Activated CD8-positive, alpha-beta memory T cell treated with anti-CD3 and anti-CD28 coated beads for 1 hour (primary cell): ENCODE measurements at places on chromosomes 12 and 14.

DNA sequence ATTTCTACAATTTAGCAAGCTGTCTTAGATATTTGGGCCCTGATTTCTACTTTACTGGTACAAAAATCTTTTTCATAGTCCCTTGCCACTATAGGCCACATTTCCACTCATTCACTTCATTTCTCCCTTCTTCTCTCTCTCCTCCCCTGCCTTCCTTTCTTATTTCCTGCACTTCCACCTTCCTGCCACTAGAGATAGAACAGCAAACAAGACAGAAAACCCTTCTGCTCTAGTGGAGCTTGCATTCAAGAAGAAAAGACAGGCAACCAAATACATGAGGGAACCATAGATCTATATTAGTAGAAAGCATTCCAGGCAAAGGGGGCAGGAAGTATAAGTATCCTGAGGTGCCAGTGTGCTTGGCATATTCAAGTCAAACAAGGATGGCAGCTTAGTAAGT is 623.5 kb downstream of the FLRT2 start:
- DNase-seq, result no peak

DNA sequence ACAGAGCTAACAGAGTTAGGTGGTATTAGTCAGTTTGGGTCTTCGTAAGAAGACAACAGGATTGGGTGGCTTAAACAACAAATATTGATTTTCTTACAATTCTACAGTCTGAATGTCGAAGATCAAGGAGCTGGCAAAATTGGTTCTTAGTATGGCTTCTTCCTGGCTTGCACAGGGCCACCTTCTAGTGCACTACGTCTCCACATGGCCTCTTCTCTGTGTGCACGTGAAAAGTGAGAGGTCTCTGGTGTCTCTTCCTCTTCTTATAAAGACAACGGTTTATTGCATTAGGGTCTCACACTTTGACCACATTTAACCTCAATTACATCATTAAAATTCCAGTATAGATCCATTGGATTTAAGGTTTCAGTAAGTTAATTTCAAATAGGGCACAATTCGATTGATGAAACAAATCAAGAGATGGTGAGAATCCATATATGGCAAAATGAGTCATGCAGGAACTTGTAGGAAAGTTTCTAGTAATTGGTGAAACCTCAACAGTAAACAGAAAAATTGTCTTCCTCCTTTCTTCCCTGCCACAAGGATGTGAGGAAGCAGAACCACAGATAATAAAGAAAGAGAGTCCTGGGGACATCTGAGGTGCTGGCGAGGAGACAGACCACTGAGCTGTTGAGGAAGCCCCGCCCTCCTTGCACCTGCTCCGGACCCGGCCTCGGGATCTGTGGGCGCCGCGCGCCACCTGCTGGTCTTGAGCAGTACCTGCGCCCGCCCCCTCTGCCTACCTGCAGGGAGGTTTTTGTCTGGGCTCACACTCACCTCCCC is 846.7 kb downstream of the TMEM121 start:
- peak; percentile 44 for DNase-seq

- no peak for DNase-seq
Measured at GRCh38 chr14:31898838-31899528, 178.1 kb upstream of the ARHGAP5 start.

- DNase-seq, result no peak
Measured at GRCh38 chr12:90274407-90274806, 565.8 kb upstream of the ATP2B1 start.

- no peak for DNase-seq
Measured at GRCh38 chr14:104999361-104999760, 13.8 kb downstream of the CLBA1 start.

DNA sequence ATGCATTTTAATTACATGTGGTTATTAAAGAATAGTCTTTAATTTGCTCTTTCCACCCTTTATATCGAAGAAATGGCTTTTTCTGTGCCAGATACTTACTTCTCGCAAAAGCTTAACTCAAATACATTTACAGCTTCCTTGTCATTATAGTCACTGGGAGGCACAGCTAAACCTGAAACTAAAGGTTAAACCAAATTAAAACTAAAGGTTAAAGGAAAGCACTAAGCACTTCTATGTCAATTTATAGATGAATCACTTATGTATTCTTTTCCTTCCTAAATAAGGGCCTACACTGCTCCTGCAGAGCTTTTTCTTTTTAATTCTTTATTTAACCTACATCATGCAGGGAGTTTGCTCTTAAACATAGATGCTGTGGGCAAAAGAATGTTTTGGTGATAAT is 9.1 kb downstream of the C14orf93 start:
- no peak for DNase-seq

DNA sequence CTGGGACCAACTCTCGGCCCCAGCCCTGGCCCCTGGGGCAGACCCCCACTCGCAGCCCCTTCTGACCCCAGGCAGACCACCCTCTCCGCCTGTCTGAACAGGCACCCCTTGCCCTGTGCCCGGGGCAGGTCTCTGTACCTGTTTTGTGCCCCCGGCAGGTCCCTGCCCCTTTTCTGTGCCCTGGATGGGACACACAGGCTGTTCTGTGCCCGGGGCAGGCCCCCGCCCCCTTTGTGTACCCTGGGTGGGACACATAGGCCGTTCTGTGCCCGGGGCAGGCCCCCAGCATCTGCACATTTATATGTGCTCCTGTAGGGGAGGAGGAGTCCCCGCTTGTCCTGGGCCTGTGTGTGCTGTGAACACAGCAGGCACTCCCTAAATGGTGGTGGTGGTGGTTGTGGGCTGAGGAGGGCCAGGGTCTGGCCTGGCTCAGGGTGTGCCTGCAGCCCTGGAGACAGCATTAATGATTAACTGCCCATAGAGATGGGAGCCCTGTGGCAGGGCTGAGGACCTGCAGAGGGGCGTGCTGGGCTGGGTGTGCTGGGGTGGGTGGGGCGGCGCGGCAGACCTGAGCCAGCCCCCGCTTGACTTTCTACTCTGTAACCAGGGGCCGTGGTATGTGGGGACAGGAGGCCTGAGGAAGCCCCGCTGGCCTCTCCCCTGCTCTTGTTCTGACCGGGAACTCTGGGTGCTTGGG is 3.7 kb downstream of the FBRSL1 start:
- DNase-seq, result no peak

DNA sequence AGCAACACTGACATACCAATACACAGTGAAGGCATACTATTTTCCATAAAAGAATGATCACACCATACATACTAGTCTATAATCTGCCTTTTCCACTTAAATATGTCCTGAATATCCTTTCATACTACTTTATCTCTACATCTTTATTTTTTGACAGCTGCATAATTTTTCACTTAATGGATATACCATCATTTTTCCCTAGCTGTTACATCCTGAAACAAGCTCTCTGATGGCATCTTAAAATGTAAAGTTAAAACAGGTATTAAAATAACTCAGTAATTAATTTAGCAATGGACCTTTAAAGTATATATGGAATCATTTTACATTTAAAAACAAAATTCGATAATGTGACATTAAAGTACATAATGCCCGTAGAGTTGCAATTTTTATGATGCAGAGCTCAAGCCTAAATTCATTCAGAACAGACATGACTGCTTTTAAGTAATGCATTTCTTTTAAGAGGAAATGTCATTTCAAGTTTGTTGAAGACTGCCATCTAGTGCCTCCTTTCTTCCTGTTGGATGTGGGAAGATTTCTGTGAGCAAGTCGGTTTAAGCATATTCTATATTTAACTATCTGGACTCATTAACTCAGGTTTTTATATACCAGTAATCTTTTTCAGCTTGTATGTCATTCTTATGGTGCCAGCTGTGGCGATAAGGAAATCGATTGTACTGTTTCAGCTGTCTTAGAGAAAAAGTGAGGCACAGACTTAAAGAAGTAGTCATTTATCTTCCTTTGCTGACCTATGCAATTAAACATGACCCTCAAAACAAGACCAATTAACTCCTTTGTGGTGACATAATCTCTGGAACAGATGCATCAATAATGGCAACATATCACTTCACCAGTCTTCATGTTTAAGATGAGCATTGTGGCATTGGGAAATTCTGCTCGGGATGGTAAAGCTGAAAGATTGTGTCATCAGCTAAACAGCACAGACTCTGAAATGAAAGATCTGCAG is 20.3 kb downstream of the PRICKLE1 start:
- no peak for DNase-seq

DNA sequence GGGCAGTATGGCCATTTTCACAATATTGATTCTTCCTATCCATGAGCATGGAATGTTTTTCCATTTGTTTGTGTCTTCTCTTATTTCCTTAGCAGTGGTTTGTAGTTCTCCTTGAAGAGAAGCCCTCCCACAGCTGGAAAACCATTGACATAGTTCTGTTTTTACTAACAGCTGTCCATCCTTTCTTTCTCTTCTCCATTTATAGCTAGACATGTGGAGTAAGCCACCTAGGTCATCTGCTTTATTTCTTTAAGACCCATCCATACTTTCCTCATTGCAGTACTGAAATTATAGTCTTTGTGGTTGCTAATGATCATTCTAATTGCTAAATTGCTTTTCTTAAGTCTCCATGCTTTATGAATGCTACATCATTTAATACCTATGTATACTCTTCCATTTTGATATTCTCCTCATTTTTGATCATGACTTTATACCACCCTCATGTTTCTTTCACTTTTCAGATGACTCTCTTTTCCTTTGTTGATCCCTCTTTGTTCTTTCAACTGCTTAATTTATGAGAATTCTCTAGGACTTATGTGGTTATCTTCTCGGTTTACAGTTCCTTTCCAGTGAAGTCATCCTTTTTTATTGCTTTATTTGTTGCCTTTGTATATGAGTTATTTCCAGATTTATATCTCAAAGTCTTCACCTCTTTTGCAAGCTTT is 114.2 kb downstream of the PCNX1 start:
- no peak for DNase-seq

DNA sequence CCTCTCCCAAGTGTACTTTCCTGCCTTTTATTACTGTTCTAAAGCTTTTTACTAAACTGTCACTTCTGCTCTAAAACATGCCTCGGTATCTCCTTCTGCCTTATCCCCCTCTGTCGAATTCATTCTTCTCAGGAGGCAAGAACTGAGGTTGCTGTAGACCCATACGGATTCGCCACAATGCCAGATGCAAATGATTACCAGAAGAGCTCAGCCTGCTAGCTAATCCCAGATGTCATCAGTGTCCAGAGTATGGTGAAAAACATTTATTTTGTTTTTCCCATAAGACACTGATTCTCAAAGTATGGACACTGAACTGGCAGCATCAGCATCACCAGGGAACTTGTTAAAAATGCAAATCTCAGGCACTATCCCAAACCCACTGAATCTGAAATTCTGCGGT is 359.3 kb downstream of the TMTC2 start:
- no peak for DNase-seq

DNA sequence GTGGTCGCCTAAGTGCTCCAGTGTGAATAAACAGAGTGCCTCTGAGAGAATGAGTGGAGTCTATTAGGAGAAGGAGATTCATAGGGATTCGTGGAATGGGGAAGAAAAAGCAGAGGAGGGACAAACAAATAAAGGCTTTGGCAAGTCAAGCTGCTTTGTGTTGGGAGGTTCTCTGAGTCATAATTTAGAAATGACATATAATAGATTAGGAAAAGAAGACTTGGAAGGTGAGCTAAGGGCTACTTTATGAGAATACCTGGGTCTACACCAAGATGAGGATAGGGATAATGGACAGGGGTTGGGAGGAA is 6.4 kb upstream of the NTN4 start:
- no peak for DNase-seq
